ENCODE measurements at places on chromosomes 6 and 20. TPM values are rescaled to one million over a fixed set of nuclear protein-coding genes. Genes with fewer than 3 reads are reported as not detected.

- DNase-seq: peak; percentile 3
Observed at GRCh38 chr6:33088258-33088930, 12.6 kb downstream of the HLA-DPB1 start.

DNA sequence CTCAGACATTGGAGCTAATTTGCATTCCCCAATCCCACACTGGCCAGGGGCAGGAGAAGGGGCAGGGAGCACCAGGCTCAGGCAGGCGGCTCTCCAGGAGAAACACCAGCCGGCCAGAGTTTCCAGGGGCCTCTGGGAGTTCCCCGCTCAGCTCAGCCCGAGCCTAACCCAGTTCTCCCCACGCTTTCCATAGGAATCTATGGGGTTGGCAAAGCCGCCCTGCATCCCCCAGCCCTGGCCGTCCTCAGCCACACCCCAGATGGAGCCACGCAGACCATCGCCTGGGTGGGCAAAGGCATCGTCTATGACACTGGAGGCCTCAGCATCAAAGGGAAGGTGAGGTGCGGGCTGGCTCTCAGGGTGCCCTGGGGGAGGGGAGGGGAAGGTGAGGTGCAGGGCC, 8.2 kb downstream of the NPEPL1 start:
- no peak for DNase-seq

DNA sequence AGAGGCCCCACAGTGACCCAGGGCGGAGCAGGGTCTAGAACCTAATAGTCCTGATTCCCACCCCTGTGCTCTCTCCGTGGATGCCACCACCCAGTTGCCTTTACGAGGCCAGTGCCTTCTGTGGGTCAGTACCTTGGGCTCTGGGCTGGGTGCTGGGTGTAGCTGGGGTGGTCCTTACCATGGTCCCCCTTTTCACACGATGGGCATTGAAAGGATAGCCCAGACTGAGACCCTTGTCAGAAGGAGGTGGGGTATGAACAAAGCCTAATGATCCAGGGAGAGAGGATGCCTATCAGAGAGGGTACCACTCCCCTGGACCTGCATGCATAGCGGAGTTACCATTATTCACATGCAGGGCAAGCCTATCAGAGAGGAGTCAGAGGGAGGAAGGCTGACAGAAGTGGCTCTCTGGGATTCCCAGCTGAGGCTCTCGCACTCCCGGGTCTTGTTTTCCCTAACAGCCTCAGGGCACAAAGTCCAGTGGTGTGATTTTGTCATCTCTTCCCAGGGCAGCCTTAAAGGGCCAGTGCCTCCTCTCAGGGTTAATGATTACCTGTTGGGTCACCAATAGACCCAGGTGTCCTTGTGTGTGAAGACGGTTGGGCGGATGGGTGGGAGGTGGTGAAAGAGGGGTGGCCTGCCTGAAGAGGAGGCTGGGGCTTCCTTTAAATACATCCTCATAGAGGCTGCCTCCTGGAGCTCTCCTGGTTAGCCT, 36.2 kb downstream of the VEGFA start:
- DNase-seq: peak; percentile 89

DNA sequence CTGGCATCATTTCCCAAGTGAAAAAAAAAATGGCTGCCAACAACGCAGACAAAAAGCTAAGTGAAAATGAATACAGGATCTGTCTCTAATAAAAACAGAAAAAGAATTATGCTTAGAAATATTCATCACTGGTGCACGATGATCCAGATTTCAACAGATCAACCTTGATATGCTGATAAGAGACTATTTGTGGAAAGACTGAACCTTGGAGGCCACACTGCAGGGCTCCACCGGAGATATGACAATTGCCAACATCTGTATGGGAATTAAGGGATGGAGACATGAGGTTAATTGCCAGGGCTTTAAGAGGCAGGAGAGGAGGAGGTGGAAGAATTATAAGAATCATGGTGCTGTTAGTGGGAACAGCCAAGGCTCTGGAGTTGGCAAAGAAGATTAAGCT, 48.3 kb downstream of the PFDN4 start:
- no peak for DNase-seq

The RNF144B gene
- total RNA-seq: 191 TPM

The MEI4 gene
- 1.2 TPM for total RNA-seq

Measured in renal cortical epithelial cell (primary cell).